ENCODE measurements at places on chromosomes 5 and 9.

- ATAC-seq: no peak
These were observed 1709.6 kb upstream of the WWC1 start for GRCh38 chr5:166581826-166582225.

- ATAC-seq: no peak
These were observed 34.8 kb downstream of the BOD1 start for GRCh38 chr5:173581408-173582215.

DNA sequence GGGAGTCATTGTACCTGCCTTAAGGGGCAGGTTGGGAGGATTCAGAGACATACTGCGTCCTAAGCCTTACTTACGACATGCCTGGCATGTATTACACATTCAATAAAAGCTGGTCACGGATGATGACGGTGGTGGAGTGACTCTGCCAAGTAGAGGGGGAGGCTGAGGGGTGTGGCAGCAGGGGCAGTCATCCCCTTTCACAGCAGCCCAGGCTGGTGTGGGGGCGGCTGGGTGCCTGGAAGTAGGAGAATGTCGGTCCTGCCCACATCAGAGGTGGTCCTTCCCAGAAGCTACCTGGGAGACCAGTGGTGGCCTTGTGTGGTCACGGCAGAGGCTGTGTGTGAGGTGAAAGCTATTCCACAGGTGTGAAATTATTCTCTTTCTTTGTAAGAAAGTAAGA, 8.9 kb downstream of the ZBTB34 start:
- no peak for ATAC-seq

GRCh38 chr5:68333649-68334552, 118.3 kb downstream of the PIK3R1 start:
- no peak for ATAC-seq

GRCh38 chr5:148719605-148720004, 65.3 kb upstream of the HTR4 start:
- ATAC-seq: no peak

DNA sequence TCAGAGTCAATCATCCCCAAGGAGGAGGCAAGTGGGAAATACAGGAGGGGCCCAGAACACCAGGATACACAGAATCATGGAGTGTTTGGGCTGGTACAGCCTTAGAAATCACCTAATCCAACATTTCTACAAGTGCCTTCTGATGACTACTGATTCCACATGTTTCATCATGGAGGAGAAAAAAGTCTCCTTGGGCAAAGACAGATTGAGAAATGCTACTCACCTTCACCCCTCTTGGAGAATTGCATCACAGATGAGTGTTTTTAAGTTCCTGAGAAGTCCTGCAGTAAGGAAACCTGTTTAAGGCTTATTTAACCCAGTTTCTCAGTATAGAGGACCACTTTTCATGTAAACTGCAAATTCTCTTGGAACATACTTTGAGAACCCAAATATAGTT, 2.2 kb upstream of the SLIT3 start:
- no peak for ATAC-seq

DNA sequence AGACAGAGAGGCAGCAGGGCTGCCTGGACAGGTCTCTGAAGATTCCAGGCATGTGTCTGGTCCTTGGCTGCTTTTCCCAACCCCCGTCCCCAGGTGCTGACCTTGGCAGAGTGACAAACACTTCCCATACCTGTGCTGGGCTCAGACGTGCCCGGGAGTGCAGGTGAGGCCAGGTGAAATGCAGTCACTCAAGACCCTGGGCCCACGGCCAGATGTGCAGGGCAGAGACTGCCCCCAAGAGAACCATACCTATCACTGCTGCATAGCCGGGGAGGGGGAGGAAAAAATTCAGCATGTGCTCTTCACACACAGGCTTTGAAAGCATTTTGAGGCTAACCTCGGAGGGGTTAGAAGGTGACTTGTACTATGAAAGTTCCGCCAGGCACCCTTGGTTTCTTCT, 22.6 kb downstream of the CCNJL start:
- ATAC-seq: no peak

GRCh38 chr9:36332006-36332405, 68.1 kb downstream of the RNF38 start:
- no peak for ATAC-seq

DNA sequence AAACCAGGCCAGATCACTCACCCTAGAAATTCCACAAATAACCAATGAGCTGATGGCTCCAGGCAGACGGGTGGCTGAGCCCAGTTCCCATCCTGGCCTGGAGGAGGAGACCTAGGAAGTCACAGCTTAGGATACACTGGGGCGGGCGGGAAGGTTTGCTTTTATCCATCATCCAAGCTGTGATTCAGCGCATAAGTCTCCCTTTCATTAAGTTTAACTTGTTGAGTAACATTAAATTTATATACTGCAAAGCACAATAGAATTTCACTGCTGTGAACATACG, 55.7 kb downstream of the THBS4 start:
- ATAC-seq: no peak

DNA sequence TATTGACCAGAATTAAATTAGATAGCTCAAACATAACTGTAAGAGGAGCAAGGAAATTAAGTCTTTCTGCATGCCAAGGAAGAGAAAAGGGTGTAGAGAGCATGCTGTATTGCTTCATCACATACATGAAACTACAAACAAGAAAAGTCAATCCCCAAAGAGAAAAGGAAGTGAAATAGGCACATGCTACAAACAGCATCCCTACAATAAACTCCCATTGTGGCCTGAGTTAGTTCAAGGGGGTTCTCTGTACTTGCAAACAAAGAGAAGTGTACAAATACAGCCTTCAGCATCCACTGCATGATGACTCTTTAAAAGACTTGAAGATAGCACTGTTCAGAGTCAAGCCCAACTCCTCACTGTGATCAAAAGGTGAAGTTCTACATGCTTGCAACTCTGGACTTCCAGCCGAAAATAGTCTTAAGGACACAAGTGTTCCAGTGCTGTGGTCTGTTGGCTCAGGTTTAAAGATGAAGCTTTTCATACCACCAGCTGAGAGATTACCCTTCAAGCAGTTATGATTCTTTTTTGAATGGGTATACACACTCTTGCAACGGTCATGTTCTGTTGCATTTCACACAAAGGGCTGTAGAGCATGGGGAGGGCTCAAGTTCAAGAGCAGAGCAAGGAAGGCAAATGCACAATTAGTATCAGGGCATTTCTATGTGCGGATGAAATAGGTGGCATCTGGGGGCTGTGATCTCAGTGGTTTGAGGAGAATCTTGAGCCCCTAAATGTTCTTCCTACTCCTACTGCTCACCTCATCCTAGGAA, 534.5 kb downstream of the EBF1 start:
- no peak for ATAC-seq

DNA sequence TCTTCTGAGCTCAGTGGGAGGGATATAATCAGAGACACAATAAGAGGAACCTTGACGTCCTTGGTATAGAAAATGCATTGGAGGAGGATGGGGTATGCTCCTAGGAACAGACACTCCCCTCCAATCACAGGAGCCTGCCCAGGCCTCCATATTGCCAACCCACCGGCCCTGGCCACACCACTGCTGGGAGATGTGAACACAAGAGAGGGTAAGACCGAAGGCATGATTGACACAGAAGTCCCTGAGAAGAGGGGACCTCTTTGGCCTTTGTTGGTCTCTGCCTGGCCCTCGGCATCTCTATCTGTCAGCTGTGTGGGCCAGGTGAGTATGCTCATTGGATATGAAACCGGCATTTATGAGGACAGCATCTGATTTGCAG, 62.0 kb downstream of the CRB2 start:
- no peak for ATAC-seq

- ATAC-seq: peak; percentile 81
These were observed 23.7 kb upstream of the NR3C1 start for GRCh38 chr5:143427122-143427735.

All from activated CD4-positive, CD25-positive, alpha-beta regulatory T cell treated with anti-CD3 and anti-CD28 coated beads, Interleukin-2, amount 50 U/mL, for 24 hours (primary cell).